Renal pelvis (tissue), 12 donors: ENCODE measurements at places on chromosomes 11 and 22.
A peak's percentile ranks its signal among the peaks of the same experiment; 100 is the strongest.

- no peak for DNase-seq
Measured at GRCh38 chr11:45210846-45211245, 64.4 kb downstream of the PRDM11 start.

DNA sequence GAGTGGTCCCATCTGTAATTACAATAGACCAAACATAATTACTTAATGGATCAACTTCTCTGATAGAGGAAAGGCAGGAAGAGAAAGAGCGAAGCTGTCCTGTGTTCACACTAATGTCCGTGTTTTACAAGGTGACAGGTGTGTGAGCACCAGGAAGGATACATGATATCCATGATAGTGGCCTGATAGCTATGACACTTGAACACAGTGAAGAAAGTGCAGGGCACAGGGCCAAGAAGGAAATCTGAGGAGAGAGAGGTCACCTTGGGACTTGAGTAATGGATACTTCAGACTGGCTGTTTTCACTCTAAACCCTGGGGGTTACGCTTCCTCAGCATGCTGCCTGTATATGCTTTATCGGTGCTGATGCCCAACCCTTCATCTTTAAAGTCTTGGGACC is 29.4 kb downstream of the TUB start:
- no peak for DNase-seq

- peak; percentile 30 for DNase-seq
Measured at GRCh38 chr11:7098235-7098832, 9.5 kb downstream of the RBMXL2 start.

DNA sequence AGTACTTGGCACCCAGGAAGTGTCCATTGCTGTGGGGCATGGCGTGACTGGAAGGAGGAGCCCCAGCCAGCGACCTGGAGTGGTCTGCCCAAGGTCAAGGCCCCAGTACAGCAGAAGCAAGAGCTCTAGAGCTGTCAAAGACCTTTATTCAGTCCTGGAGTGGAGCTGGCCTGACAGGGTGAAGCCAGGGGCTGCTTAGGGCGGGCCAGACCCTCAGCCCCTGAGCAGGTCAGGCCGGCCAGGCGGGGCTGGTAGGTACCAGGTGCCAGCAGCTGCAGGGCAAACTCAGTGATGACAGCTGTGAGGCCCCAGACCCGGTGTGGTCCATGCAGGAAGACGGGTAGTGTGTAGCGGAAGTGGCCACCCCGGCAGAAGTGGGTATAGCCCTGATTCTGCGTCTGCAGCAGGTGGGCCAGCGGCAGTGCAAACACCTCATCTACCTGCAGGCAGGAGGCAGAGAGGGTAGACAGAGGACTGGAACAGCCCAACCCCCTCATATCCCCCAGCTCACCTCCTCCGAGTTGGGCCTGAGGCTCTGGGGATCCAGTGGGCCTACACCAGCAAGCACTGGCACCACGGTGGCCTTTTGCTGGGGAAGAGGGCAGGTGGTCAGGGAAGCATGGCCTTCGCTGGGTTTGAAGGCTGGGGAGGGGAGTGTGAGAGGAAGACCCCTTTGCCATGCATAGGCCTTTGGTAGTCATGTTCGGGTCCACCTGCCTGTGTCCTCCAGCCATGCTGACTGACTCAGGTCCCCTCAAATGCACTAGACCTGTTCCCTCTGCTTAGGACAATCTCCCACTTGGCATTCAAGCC is 1.7 kb downstream of the NUDT8 start:
- DNase-seq: no peak

DNA sequence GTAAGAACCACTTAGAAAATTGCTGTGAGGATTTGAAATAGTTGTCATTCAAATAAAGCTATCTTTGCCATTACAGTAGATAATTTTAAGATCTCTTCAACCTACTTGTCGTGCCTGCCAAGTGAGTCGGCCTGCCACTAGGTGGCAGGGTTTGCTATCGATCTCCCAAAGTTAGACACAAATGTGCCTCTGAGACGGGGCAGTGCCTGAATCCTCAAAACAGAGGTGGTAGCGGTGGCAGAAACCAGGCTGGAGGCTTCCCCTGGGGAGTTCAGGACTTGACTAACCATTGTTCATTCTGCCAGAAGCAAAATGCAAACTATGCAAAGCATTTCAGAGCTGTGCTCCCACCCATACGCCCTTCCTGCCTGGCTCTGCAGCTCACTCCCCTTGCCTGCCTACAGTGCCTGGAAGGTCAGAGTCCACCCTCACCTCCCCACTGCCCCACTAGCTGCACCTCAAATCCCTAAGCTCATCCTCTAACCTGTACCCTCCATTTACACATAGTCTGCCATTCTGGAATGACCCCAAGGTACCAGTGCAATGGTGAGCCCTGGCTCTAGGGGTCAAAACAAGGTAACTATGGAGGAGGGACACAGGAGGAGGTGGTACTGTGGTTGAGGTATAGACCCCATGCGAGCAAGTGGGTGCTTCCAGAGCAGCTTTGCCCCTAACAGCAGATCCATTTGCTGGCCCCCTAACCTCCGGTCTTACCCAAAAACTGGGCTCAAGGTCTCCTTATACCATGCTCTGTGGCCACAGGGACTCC is 82.1 kb downstream of the C11orf58 start:
- DNase-seq: peak; percentile 62

GRCh38 chr11:115613986-115614632 is 109.9 kb upstream of the CADM1 start:
- DNase-seq: no peak

DNA sequence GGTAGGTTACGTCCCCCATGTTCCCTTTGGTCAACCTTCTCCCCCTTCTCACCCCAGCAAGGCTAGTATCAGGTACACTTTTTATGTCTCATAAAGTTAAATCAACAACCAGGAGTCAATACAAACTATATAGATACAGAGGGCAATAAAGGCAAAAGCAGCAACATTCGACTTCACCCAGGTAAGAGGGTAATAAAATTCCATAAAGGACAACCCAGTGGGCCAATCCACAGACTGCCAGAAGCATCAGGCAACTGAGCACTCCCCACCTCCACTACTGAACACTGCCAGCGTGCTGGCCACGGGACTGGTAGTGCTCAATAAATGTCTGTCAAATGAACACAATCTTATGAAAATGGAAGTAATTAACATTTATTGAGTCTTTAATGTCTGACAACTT is 5.1 kb upstream of the MS4A18 start:
- no peak for DNase-seq

GRCh38 chr22:22981670-22982571 is 88.4 kb upstream of the GNAZ start:
- DNase-seq: no peak

GRCh38 chr22:43343262-43343669 is at the start of gene SCUBE1:
Gene SCUBE1, minus strand, starts transcription at chr22:43343372. Its CDS starts 111 bp downstream, at chr22:43343261.
- peak; percentile 72 for DNase-seq

- DNase-seq: no peak
Measured at GRCh38 chr11:110317516-110317932, 21.1 kb upstream of the RDX start.

DNA sequence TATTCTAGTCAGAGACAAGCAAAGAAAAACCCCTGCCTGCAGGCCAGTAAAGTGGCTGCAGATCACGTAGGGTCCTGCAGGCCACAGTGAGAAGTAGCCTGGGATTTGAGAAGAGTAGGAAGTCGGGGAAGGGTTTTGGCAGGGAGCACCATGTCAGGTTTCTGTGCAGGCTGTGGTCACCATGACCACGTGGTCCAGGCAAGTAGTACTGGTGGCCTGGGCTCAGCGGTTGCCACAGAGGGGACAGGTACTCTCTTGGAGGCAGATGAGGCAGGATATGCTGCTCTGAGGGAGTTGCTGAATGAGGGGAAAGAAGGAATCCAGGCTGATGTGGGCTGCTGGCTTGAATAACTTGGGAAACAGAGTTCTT is 46.5 kb downstream of the PISD start:
- DNase-seq: no peak

DNA sequence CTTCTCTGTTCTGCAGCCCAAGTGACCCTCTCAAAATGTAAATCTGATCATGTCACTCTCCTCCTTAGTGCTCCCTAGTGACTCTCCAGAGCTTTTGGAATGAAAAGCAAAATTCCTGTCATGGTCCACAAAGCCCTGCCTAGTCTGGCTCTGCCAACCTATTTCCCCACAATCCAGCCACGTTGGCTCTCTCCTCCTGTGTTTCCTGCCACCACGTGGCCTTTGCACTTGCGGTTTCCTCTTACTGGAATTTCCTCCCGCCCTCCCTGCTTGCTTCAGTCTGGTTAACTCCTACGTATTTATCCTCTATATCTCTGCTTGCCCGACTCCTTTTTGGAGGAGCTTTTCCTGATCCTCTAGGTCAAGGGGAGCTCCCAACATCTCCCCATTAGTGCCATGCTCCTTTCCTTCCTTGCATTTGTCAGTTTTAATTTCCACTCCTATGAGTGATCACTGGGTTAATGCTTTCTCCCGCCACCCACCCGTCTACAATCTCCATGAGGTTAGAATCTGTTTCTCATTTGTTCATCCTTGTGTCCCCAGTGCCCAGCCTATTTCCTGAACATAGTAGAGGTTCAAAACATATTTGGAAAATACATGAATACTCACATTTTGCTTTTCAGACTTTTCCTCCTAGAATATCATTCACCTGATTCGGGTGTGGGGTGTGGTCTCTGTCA is 11.5 kb downstream of the NNMT start:
- DNase-seq: no peak

DNA sequence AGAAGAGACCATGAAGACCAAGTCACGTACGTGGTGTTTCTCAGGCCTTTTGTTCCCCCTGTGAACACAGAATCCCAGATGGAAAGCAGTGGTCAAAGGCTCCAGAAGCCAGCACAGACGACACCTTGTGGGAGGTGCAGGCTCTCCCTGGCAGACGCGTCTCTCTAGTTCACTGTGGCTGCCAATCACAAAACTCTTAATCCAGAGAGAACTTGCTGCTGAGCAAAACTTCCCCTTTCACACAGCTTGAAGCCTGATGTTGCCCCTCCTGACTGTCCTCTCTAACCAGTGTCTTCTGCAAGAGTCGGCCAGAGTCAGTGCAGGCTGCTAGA is 67.1 kb downstream of the PIWIL3 start:
- no peak for DNase-seq

- DNase-seq: no peak
Measured at GRCh38 chr22:47010211-47010610, 247.8 kb downstream of the TBC1D22A start.

DNA sequence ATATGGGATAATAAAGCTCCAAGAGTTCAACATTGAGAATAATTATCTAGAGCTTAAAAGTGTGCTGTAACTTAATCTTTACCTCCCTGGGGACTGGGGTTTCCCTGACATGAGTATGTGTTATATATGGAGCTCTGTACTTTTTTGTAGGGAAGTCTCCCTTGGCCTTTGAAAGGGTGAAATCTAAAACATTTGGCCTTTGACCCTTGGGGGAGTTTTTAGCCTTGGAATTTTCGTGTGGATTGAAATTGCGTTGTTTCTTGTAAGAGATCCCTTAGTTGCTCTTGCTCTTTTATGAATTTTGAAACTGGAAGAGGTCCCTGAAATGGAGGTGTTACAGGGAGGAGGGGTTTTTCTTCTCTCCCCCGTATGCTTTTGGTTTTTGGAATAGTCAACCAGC is 450.0 kb downstream of the NELL1 start:
- peak; percentile 52 for DNase-seq

- peak; percentile 48 for DNase-seq
Measured at GRCh38 chr22:22593964-22594656, 35.0 kb upstream of the PRAME start.

DNA sequence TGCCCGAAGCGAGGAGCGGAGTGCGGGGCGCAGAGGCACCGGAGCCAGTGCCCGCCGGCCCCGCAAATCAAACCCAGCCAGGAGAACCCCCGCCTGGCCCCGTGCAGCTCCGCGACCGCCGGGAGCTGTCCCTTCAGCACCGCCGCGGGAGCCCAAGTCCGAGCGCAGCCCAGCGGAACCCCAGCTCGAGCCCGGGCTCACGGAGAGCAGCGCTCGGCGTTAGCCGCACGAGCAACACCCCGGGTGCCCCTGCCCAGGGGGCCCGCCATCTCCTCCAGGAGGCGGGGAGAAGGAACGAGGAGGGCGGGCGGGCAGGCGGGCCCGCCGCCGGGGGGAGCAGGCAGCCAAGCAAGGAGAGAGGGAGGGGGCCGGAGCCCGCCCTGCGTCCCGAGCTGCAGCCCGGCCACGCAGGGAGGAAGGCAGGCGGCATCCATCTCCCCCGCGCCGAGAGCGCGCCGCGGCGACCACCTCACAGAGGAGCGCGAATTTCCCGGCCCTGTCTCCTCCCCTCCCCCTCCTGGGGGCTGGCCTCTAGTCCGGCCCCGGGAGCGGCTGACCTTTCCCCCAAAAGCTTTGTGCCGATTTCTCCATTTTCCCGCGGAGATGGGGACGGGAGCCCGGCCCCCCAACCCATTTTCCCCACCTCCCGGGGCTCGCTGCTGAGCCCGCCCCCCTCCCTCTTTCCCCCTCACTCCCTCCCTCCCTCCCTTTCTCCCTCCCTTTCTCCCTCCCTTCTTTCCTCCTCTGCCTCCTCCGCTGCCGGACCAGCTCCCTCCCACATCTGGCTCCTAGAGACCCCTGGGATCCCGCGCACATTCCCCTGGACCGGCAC is 621 bp downstream of the KCNC1 start:
- DNase-seq: peak; percentile 87

DNA sequence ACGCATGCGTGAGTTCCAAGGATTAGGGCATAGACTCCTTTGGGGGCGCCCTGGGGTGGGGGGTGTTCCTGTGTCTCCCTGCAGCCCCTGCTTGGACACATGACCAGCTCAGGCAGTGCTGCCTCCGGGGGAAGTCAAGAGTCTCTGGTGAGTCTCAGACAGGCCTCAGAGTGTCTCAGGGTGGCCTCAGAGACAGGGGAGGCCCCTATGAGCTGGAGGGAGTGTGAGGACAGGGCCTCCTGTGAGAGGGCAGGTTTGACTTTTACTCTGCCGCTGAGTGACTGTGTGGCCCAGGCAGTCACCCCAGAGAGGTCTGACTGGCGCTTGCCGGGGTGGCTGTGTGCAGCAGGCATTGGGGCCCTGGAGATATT is 41.2 kb upstream of the KCNQ1OT1 start:
- no peak for DNase-seq

- DNase-seq: no peak
Measured at GRCh38 chr11:20561915-20562314, 37.5 kb upstream of the SLC6A5 start.

- DNase-seq: no peak
Measured at GRCh38 chr11:123085497-123085896, 23.6 kb upstream of the HSPA8 start.
